ENCODE measurements at places on chromosomes 16 and 17.
A peak's percentile ranks its signal among the peaks of the same experiment; 100 is the strongest.

DNA sequence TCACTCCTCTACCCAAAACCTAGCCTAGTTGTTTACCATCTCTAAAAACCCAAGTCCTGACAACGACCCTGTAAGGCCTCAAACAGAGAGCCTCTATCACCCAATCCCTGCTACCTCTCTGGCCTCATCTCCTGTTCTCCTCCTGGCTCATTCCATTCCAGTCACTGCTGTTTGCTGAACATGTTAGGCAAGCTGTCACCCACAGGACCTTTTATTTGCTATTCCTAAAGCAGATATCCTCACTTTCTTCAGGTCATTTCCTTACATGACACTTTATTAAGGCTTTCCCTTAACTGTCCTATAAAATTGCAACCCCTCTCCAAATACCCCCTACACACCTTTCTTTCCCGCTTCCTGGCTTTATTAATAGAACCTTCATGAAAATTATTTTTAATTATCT is 85.1 kb downstream of the KANSL1 start:
- no peak for DNase-seq

GRCh38 chr17:320809-321385 is 31.7 kb downstream of the RPH3AL start:
- no peak for DNase-seq

DNA sequence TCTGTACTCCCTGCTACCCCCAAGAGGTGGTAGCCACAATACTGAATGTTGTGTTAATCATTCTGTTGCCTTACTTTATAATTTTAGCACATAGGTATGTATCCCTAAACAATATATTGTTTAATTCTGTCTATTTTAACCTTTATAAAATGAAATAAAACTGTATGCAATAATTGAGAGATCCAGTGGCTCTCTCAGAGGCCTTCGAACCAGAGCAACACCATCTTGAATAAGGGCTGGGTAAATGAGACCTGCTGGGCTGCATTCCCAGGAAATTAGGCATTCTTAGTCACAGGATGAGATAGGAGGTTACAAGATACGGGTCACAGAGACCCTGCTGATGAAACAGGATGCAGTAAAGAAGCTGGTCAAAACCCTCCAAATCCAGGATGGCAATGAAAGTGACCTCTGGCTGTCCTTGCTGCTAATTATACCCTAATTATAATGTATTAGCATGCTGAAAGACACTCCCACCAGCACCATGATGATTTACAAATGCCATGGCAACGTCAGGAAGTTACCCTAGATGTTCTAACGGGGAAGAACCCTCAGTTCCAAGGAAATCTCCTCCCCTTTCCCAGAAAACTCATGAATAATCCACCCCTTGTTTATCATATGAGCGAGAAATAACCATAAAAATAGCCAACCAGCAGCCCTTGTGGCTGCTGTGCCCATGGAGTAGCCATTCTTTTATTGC is 2.0 kb upstream of the CANT1 start:
- DNase-seq, result no peak

DNA sequence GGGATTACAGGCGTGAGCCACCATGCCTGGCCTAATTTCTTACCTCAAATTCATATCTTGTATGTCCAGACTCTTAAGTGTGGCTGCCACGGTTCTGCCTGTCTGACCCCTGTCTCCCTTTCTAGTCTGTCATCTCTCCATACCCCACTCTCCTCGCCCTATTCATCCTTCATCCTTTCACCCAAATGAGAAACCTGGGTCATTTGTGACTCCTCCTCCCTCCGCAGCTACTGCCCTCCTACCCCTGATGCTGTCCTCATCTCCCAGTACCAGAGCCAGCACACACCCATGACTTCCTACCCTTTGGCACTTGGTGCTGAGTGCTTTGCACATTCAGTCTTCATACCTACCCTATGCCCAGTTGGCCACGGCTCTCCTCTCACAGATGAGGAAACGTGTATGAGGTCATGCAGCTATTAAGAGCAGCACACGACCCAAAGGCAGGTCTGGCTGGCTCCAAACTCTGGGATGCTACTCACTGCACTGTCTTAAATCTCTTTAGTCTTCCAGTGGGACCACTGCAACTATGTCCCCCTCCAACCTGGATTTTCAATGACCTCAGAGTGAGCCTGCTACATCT is 1.6 kb downstream of the SPATA32 start:
- DNase-seq, result no peak

DNA sequence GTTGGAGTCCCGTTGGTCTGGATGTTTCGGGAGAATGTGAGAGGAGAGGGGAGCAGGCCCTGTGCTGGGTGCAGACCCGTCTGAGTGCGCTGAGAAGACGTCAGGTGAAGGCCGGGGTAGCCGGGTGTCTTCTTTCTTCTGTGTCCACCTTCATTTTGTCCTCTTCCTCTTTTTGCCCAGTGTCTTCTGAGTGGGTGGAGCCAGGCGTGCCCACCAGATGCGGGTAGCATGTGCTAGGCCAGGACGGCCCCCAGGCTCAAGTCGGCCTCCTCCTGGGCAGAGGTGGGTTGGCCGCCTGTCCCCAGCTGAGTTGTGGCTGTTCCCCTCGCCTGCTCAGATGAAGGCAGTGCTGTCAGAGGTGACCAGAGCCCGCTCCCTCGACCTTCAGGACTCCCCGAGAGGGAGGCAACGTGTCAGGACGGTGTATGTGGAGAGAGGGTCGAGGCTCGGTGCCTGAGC is 3.5 kb downstream of the METRNL start:
- no peak for DNase-seq

GRCh38 chr17:42116705-42117396 is 4.3 kb downstream of the KAT2A start:
- peak; percentile 92 for DNase-seq

DNA sequence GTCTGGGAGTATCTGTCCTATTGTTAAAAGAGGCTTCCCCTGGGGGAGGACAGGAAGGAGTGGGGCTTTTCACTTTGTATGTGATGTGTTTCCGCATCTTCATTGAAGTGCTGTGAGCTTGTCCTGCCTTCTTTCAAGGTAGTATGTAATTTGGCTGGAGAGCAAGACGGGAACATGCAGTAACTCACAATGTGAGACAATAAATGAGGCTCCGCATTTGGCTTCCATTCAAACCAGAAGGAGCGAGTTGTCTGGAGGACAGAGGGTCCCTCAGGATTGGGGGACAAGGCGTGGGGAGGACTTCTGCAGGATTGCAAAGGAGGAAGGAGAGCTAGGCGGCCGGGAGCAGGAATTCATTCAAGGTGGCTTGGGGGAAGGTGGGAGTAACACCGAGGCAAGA is 203.5 kb downstream of the RBFOX3 start:
- no peak for DNase-seq

GRCh38 chr16:78552716-78553115 is 453.3 kb downstream of the WWOX start:
- no peak for DNase-seq

GRCh38 chr17:35795007-35795870 is at the start of gene MMP28:
Gene MMP28 (minus strand): TSS chr17:35795641. CDS start chr17:35795377, 264 bp downstream.
- DNase-seq, result peak; percentile 34

DNA sequence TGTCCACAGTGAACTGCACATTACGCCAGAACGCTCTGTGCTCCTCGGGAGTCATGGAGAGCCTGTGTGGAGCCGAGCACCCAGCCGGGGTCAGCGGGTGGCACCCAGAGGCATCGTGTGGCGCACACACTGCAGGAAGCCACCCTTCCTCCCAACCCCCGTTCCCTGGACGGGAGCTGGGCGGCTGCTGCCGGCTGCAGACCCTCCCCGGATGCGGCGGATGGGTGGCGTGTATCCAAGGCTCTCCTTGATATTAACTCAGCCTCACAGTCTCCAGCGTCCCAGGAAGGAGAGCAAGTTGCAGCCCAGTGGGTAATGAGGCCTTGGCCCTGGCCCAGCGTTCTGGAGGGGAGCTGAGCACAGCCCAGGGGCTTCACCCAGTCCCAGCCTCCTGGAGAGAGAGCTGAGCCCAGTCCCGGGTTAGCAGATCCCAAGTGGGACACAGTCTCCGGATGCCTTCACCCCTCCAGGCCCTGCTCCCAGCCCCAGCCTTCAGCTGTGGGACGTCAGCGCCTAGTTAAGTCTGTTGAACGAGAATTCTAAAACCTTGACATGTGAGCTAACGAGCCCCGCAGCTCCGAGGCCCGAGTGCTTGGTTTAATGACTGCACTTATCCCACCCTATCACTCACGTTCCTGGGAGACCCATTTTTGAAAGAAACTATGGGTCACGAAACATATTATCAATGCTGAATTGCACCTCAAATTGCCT is 86.6 kb downstream of the TBC1D16 start:
- DNase-seq, result no peak

DNA sequence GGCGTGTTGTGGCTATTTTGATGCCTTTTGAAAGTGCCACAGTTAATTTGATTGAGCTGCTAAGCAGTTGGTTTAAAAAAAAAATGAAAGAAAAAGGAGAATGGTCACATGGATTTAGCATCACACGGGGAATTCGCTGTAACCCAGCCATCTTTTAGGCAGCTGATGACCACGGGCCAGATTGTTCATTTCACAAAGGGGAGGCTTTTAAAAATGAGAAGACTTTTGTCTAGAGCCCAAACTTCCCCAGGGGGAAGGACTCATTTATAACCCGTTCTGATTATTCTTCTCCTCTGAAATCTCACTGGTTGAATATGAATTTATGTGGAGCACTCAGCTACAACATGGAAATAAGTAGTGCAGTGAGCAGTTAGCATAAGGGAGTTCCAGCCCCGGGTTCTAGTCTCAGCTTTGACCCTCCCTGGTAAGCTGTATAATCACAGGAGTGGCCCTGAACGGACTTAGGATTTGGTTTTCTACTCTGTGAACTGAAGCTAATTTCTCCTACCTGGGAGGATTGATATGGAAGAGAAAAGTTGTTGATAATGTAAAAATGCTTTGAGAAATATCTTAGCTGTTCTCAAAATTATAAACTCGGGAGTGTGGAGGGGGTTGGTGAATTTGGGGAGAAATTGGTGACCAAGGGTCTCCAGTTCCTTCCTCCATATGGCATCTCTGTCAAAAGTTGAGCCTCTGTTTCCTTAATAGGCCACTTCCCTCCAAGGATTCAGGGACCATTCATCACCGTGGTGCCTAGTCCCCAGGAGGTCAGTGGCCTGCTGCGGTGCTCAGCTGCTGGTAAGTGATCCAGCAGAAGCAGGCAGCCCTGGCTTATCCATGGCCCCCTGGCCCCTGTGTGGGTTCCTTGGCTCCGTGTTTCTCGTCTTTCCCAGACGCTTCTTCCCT is 76.4 kb upstream of the TBX2 start:
- no peak for DNase-seq

GRCh38 chr17:7220593-7221277 is 997 bp downstream of the ACADVL start:
- DNase-seq, result no peak

GRCh38 chr17:61005358-61005757 is 327.7 kb downstream of the BCAS3 start:
- no peak for DNase-seq

DNA sequence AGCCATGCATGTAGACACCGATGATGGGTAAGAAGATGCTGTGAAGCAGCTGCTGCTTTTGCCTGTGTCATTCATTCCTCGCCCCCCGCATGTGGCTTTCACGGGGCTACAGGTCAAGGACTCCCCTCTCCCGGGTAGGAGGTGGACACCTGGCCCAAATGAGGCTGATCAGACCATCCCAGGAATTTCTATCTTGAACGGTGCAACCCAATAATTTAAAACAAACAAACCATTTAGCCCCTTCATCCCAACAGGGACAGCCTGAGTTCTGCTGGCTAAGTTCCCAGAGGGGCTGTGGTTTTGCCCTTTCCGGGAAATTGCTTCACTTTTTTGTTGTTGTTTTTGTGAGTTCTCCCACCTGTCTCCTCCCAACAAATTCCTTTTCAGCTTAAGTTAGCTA is 137.7 kb upstream of the CDH5 start:
- no peak for DNase-seq

DNA sequence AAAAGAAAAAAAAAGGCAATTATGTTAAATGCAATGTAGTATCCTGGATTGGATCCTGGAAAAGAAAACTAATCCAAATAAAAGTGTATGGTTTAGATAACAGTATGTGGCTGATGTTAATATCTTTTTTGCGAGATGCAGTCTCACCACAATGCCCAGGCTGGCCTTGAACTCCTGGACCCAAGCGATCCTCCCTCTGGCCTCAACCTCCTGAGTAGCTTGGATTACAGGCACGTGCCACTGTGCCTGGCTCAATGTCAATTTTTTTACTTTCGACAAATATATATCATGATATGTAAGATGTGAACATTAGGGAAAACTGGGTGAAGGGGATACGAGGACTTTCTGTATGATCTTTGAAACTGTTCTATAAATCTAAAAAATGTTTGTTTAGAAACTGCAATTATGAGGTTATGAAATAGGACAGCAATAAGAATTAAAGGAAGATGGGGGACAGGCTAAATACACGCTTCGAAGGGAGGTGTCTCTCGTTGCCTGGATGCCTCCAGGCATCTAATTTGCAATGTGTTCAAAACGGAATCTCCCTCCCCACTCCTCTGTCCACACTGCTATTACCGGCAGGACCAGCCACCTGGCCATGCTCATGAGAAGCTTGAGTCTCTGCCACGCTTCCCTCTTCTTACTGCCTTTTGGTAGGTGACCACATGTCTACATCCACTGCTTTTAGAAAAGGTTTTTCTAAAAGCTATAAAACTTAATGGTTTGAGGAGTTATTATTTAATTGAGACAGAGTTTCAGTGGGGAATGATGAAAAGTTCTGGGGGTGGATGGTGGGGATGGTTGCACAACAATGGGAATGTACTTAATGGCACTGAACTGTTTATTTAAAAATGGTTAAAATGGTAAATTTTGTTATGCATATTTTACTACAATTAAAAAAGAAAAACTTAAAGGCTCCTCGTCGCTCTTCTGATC is 15.2 kb downstream of the UBE2O start:
- DNase-seq, result no peak
